Naive B cell (primary cell): ENCODE measurements at places on chromosomes 16 and 17.
A peak's percentile ranks its signal among the peaks of the same experiment; 100 is the strongest.

- no peak for DNase-seq
Measured at GRCh38 chr17:54256401-54256929, 433.7 kb downstream of the KIF2B start.

- DNase-seq = no peak
Measured at GRCh38 chr16:87141402-87141801, 175.8 kb downstream of the C16orf95 start.

DNA sequence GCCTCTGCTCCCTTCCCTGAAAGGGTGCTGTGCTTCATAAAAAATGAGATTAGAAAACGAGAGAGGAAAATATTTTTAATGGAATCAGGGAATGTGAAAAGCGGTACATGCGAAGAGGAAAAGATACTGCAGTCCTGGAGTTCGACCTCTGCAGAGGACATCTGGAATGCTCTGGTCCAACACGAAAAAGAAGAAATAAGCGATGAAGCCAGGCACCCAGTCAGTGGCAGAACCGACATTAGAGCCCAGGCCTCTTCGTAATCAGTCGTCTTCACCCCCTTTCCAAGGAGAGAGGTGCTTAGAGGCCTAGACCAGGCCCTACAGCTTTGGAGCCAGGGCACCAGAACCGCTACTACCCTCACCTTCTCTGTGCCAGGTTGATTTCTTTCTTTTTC, 459 bp upstream of the MARCHF10 start:
- DNase-seq = no peak

DNA sequence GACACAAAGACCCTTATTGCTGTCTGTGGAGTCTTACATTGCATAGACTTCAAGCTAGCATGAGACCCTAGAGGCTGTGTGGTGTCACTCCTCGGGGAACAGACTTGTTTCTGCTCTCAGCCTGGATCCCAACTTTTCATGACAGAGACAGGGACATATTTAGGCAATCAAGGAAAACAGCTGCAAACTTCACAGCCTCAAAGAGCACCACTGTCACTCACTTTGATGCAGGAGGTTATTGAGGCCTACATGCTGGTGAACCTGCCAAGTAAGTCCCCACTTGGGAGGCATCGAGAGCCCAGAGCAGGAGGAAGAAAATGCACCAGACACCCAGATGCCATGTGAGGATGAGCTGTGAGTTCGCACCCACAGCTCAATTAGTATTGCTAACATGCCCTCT, 10.3 kb downstream of the CBLN1 start:
- no peak for DNase-seq

DNA sequence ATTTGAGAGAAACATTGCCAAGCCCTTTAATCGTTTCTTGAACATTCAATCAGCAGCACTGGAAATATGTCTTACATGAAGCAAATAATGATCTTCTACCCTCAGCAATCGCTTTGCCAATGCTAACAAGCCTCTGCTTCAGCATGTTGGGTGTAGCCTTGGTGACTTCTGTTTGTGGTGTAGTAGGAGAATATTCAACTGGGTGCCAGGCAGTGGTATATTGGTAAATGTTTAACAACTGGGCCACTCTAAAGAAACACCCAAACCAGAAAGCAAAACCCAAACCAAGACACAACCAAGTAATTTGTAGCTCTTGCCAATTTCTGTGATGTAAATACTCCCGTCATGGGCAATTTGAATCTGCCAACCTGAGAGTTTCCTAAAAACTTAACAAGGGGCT, 9.7 kb downstream of the CDH13 start:
- no peak for DNase-seq

DNA sequence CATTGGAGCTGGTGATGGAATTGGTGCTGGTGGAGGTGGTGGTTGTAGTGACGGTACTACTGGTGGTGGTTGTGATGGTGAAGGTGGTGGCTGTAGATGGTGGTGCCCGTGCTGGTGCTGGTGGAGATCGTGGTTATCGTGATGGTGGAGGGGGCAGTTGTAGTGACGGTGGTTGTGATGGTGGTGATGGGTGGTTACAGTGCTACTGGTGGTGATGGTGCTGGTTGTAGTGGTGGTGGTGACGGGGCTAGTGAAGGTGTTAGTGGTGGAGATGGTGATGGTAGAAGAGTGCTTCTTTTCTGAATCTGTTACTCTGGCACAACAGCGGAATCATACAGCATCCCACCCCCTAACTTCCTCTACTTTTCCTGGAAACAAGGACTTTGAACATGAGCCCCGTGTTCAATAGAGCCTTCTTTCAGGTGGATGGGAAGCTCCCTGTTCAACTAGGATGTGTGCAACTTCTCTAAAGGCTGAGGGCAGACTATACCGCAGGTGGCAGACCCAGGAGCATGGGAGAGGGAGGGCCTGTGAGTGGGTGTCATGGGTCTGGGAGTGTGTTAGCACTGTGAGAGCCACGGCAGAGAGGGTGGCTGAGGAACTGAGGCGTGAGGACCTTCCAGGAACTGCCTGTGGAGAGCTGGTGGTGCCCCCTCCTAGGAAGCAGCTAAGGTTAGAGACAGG, 8.2 kb downstream of the TBX21 start:
- DNase-seq = no peak

DNA sequence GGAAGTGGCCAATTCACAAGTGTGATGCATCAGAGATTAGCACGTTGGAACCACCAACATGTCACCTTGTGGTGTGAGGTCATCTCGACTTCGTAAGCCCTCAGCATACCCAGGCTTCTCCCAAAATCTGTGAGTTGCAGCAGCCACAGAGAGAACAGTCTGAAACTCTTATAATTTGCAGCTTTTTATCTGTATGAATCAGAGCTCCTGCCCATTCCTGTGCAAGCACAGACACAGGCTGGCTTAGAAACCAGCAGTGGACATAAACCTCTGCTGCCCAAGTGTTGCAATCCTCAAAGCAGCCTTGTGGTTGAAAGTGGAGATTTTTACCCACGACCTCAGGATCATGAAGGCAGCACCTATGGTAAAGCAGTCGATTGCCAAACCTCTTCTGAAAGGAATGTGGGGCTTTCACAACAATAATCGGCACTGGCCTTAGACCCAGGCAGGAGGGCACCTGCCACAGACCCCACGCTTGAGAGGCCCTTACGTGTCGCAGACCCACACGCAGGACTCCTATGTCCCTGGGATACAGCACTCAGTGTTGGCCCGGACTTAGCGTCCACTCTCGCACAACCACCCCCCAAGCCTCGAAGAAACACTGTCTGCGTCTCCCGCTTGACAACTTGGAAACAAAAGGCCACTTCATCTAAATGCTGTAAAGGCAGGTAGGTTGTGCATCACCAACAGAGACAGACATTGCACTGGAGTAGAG, 24.5 kb upstream of the OSGIN1 start:
- DNase-seq = no peak

GRCh38 chr17:31309556-31309955, 4.3 kb downstream of the EVI2B start:
- DNase-seq = peak; percentile 79

- DNase-seq = no peak
Measured at GRCh38 chr16:65884018-65884417, 482.5 kb upstream of the CDH5 start.

GRCh38 chr16:49688036-49688697, 167.7 kb downstream of the ZNF423 start:
- DNase-seq = no peak

DNA sequence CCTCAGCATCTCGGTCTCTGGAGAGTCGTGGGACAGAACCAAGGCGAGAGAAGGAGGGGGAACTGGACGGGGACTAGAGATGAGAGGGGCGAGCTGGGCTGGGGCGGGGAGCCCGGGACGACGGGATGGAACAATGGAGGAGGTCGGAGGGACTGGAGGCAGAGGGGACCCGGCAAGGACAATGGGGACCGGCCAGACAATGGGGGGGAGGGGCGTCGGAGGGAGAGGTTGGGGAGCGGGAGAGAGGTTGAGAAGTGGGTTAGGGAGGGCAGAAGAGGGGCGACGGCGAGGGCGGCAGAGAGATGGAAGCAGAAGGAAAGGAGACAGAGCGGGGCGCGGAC, 719 bp downstream of the NGFR start:
- DNase-seq = no peak

DNA sequence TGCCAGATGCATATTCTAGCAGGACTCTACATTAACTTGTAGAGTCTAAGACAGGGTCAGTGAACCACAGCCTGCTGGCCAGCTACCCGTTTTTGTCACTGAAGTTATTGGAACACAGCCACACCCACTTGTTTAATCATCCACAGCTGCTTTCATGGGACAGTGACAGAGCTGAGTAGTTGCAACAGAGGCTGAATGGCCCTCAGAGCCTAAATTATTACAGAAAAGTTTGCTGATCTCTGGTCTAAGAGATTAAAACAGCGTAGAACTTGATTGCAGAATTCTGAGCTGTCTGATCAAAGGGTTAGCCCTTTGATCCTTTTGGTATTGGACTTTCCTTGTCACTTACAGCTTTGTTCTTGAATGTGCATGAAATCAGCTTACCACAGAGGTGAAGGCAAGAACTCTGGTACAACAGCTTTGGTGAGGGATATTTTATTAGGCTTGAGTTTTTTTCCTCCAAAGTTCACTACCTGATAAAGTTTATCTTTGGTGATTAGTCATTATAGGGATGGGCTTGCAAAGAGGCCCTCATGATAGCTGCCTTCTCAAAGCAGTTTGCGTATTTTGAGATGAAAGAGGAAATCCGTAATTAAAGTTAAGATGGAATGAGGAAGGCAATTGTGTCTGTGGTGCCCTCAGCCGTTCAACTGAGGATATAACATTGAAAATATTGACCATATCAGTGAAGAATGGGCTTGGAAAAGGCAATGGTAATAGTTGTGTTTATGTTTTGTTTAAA, 23.6 kb downstream of the ALDH3A2 start:
- no peak for DNase-seq

DNA sequence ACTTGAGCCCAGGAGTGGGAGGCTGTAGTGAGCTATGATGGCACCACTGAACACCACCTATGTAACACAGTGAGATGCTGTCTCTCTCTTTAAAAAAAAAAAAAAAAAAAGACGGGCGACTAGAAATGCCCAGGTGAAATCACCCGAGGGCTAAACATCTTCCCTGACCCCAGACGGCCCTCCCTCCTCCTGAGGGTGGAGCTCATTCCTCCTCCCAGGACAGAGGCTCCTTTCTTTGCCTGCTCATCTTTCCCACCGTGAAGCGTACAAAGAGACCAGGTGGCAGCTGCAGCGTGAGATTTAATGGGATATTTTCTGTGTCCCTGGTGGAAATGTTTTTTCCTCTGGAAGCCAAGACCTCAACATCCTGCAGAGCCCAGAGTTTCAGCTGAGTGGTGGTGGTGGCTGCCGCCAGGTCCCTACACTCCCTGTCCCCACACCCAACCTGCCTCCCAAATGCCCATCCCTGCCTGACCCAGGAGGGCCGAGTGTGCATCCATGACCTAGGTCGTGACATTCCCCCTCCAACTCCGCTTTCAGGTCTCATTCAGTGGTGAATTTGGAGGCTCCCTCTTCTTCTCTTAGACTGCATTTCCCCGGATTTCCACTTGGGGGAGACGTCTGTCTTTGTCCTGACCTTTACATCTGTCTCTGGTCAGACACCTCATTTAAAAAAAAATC, 14.4 kb upstream of the GPRC5B start:
- DNase-seq = peak; percentile 12

GRCh38 chr17:57035971-57036481, 49.0 kb upstream of the AKAP1 start:
- no peak for DNase-seq

DNA sequence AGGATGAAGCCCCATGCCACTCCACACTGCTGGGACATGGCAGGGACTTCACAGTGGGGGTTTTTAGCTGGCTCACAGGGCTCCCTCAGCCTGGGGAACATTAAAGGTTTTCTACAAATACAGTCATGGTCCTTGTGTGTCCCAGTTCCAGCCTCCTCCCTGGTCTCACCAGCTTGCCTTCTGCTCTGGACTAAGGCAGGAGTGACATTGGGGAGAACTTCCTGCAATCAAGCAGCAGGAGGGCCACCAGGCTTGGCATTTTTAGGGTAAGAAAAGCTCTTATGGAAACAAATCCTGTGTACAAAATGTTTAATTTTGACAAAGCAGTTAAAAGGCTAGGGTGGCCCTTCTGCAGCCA, 1.9 kb downstream of the PARD6A start:
- DNase-seq = no peak

DNA sequence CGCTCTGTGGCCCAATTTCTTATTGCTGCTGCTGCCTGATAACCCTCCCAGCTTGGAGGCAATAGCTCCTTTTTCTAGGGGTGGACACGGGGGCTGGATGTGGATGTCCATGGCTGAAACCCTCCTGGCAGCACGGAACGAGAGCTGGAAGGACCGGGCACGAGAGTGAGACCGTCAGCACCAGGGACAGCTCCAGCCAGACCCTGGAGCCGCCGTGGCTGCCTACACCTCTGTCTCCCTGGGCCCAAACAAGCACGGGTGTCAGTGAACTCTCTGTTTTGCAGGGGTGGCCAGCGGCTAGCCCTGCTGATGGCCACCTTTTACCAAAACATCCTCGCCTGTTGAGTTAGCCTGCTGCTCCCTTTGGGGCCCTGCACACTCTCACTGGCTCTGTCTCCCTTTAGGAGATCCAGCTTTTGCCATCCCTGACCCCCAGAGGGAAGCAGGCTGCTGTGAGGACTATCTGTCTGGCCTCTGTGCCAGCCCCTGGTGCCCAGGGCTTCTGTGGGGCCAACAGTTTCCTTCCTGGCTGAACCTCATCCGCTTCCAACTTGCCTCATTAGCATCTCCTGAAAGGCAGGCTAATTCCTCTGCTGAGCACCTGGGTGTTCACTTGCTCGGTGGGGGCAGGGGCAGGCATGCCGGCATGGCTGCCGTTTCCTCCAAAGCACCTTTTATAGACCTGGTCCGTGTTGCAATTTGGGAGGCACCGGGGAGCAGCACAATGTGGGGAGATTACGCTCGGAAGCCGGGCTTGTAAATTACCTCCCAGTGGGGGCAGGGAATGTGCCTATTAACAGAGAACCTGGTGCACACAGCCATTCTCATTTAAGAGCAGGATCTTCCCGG, 118.1 kb downstream of the ENGASE start:
- no peak for DNase-seq

- peak; percentile 83 for DNase-seq
Measured at GRCh38 chr17:59964482-59965328, at the start of gene RNFT1. Gene RNFT1 (minus strand): TSS chr17:59964740. CDS start chr17:59964663, 77 bp downstream.

DNA sequence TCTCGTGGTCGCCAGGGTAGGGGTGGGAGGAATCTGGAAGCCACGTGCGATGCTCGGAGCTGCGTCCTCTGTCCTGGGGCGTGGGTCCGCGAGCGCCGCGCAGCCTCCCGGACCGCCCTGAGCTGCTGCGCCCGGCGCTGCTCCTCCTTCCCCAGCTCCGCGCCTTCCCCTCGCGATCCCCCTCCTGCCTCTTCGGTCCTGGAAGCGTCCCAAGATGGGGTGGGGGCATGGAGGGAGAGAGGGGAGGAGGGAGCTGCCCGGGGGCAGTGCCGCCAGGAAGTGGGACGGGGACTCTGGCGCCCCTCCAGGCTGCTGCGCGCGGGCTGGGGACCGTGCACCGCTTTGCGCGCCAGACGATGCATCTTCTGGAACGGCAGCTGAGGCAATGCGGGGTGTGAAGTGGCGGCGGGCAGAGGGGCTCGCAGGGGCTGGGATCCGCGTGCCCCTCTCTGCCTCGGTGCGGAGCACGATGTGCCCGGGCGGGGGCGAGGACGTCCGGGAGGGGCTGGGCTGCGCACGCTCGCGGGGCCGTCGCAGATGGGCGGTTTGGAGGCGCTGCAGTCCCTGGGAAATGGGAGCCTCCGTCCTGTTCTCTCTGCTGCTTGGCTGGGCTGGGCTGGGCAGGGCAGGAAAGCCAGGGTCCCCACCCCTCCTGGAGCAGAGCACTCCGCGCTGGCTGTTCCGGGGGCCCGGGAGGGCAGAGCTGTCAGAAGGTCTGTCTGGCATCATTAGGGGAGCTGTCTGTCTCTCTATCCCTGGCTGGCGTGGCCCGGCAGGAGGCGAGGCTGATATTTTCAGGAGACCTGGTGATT, 388.0 kb downstream of the SEC14L1 start:
- DNase-seq = no peak
